Thyroid gland (tissue), 4 donors: ENCODE measurements at places on chromosomes 5 and 9.
A peak's percentile ranks its signal among the peaks of the same experiment; 100 is the strongest.

DNA sequence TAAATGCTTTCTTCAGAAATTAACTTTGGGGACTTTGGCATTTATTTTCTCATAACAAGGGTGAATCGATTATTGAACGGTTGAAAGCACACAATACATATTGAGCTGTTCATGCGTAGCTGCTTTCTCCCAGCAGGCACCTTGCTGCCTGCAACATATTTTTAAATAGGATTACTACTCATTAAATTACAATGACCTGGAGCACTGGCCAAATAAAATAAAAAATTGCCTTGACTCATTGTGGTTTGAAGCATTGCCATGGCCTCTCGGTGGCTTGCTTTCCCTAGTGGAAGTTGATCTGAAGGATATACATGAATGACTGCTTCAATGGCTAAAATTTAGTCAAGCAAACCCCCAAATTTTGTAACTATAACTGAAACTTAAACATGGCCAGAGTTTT is 181.6 kb upstream of the NUDT12 start:
- DNase-seq = no peak

DNA sequence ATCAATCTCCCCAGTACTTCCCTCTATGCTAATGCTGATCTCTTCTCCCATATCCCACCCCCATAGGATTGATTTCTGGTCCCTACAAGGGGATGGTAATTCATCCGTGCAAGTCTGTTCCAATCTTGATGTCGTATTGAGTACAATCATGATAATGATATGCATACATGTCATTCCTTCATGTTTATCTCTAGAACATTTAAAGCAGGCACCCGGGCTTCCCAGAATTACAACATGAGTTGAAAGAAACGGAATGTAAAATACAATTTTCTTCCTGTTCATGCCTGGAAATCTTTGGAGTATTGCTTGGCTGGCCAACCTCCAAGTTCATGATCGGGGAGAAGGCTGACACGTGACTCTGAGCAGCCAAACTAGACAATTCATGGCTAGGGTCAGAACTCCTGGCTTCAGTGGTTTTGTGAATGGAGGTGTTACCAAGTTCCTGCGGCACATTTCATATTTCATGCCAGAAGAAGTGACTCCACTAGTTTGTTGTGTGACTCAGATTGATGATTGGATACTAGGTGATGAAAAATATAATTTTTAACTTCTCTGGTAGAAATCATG is 66.6 kb downstream of the C9orf152 start:
- DNase-seq = peak; percentile 89

DNA sequence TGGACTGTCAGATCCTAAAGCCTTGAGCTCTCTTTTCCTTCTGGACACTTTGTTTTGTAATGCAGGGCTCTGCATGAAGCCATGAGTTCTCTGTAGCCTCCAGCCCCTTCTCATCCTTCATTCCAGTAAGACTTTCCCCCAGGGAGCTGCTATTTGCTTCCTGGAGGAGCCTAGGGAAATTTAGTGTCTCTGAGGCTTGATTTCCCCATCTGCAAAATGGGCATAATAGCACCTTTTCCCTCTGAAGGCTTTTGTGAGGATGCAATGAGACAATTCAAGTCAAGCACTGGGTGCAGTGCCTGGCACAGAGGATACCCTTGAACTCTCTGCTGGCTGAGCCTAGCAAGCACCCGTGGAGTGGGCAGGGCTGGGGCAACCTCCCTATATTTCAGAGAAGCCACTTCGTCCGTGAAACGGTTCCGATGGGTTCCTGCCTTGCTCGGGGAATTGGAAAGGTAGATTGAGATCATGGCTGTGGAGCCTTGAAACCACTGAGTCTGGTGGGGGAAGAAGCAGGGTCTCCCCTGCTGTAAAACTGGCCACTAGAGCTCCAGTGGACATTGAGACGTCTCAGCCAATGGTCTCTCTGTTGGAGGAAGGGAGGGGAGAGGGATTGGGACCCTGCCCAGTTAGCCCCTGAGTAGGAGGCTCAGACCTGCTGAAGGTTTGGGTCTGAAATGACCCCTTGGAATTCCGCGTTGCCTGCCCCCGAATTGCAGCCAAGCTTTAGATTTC is 14.3 kb upstream of the DAB2IP start:
- DNase-seq = no peak

DNA sequence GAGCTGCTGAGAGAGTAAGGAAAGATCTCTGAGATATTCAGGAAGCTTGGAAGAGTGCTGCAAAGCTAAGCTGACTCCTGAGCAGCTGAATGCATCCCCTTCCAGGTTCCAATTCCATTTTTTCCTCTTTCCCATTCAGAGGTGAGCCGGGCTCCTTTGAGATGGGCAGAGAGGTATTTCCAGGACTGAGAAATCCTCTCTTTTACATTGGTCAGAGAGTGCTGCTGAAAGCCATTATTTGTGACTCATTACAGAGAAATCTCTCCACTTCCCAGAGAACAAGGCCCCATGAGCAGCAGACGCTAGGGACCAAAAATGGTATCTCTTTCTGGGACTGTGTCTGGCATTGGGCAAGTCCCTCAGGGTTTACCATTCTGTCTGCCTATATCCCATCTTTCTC is 3.7 kb downstream of the MCTP1 start:
- no peak for DNase-seq

- no peak for DNase-seq
Observed at GRCh38 chr5:761059-761771, 23.3 kb downstream of the ZDHHC11B start.

DNA sequence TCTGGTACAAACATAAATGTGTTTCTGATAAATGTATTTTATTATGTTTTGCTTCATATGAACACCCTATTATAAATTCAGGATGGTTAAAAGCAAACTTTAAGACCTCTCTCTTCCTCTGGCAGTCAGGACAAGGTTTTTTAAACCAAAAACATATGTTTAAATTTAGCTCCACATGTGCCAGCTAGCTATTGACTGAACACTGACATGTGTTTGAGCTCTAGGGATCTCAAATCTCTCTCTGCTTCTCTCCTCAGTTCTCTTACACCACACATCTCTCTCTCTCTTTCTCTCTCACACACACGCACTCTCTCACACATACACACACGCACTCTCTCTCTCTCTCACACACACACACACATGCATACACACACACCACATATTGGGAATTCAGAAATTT is 150.1 kb upstream of the RFX3 start:
- DNase-seq = no peak

GRCh38 chr9:135520916-135521607 is at the start of gene LCN1:
Gene LCN1 (plus strand): TSS chr9:135521440. CDS start chr9:135521498, 58 bp downstream.
- DNase-seq = no peak

- no peak for DNase-seq
Observed at GRCh38 chr9:89468281-89468960, 29.5 kb downstream of the SEMA4D start.

GRCh38 chr9:132235894-132236661 is 74.2 kb downstream of the NTNG2 start:
- peak; percentile 82 for DNase-seq

- no peak for DNase-seq
Observed at GRCh38 chr9:16680975-16681651, 189.4 kb downstream of the BNC2 start.

GRCh38 chr9:132040246-132040645 is 39.4 kb downstream of the MED27 start:
- DNase-seq = no peak

DNA sequence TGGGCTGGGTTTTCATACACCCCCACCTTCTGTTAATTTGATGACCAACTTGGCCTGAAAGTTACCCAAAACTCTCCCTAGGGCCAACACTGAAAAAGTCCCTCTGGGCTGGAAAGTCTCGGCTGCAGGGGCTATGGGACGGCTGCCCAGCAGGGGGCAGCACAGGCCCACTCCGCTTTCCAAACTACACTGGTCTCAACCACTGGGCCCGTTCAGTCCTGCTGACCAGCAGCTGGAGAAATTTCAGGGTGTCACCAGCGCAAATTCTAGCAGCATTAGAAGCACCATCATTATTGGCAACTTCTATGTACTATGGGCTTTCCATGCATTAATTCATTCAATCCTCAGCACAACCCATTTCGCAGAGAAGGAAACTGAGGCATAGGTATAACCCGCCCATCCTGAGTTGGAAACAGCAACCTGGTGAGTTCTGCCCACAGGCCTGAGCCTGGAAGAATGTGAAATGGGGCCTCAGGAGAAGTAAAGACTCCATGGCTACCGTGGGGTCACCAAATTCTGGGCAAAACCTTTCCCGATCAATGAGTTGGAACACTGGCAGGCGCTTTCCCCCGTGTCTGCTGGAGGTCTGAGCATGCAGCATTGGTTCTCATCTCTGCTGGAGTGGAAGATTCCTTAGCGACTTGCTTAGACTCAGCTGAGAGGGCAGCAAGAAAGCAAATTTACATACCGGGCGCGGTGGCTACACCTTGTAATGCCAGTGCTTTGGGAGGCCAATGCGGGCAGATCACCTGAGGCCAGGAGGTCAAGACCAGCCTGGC is 9.7 kb downstream of the ORM2 start:
- DNase-seq = peak; percentile 19

DNA sequence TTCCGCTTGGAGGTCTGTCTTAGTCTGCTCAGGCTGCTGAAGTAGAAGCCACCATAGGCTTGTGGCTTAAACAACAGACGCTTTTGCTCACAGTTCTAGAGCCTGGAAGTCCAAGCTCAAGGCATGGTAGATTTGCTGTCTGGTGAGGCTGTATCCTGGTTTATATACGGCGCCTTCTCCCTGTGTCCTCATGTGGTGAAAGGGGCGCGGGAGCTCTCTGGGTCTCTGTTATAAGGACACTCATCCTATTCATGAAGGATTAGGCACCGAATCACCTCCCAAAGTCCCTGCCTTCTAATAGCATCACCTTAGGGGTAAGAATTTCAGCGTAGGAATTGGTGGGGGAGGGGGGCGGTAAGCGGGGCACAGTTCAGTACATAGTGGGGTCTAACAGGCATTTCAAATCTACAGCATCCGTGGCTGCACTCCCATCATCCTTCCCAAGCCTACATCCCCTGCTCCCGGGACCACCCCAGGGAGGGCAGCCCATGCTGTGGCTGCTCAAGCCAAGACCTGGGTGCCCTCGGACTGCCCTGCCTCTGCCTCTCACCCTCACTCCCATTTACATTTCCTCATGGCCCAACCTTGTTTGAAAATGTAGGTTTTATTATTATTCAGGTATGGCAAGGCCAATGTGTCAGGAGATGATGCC is 15.1 kb upstream of the LPCAT1 start:
- no peak for DNase-seq

- no peak for DNase-seq
Observed at GRCh38 chr9:128715436-128715750, 8.5 kb downstream of the ZDHHC12 start.

- DNase-seq = no peak
Observed at GRCh38 chr9:11931751-11932150, 761.4 kb upstream of the TYRP1 start.

- DNase-seq = no peak
Observed at GRCh38 chr9:75002422-75003023, 25.6 kb downstream of the CARNMT1 start.

GRCh38 chr9:74498621-74499095 is 1.5 kb downstream of the RORB start:
- no peak for DNase-seq

GRCh38 chr9:8887369-8887768 is 1087.8 kb upstream of the DMAC1 start:
- DNase-seq = no peak

DNA sequence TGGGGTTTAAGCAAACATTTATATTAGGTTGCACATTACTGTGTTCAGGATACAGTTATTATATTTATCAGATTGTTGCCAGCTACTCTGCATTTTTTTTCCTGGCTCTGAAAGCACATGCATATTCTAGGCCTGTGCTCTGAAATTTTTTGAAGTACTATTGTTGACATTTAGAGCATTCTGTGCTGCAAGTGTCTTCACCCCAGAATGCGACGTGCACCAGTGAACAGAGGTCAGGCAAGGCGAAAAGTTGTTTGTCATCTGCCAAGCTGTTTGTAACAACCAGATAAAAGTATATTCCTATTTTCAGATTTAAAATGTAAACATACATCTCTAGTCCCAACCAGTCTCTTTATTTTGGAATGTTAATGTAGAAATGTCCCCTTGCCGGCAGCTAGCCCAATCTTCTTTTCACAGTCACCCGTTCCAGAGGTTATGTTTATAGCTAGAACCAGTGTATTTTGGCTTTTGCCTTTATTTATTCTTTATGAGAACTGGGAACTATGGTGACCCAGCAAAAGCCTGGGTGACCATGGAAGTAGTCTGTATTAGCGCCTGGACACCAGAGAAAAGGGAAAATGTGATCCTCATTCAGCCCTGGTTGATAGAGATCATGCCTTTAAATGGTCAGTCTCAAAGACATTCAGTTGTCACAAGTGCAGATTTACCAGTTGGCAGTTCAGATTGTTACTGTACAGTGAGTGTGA is 84.6 kb downstream of the NDUFAF2 start:
- DNase-seq = peak; percentile 26

DNA sequence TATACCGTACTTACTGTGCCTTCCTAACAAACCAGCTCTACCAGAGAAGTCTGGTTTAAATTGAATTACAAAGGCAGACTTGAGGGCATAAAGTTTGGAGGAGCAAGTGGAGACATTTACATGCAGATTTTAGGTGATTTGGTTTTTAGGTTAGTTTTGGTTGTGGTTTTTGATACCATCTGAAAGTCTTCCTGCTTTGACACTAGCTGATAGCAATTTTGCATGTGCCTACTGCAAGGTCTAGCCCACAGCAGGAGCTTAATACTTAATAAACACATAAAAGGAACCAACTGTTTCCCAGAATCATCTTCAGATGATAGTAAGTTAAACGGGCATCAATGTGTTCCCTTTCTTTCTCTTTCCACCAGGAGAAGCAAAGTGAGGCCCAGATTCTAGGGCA is 3.4 kb upstream of the ESM1 start:
- no peak for DNase-seq

DNA sequence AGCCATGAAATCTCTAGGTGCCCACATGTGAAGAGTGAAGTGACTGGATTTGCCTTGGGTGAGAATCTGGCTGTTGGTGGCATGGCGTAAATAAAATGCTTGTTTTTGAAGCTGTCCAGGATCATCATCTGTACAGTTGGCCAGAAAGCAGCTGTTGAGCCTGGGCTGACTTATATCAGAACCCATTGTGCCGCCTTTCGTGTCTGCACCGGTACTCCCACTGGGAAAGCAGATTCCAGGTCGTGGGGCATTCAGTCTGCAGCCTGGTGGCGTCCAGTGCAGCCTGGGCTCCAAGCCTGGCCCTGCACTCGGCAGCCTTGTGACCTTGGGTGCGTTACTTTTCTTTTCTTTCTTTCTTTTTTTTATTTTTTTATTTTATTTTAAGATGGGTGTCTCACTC is 27.8 kb downstream of the PRRC2B start:
- no peak for DNase-seq

GRCh38 chr5:4189317-4189716 is 593.7 kb downstream of the IRX1 start:
- no peak for DNase-seq
